ENCODE measurements at places on chromosomes 7 and 10. TPM values are rescaled to one million over a fixed set of nuclear protein-coding genes. Genes with fewer than 3 reads are reported as not detected.

The ANKRD61 gene
- total RNA-seq = not detected

The LIPF gene
- not detected for total RNA-seq

The RHOBTB1 gene
- 28.9 TPM for total RNA-seq

The KAZALD1 gene
- 9.8 TPM for total RNA-seq

The SPDYE11 gene
- not detected for total RNA-seq

The LRRC18 gene
- 2.6 TPM for total RNA-seq

The PODXL gene
- 19.4 TPM for total RNA-seq

The PRKCQ gene
- total RNA-seq = 1.4 TPM

The SH3PXD2A gene
- 26.4 TPM for total RNA-seq

The CYP26C1 gene
- total RNA-seq = 0.09 TPM

The CALCR gene
- total RNA-seq = 0.45 TPM

The NANOS1 gene
- total RNA-seq = 4.3 TPM

The TMEM196 gene
- not detected for total RNA-seq

The CYP3A7 gene
- not detected for total RNA-seq

The C10orf62 gene
- total RNA-seq = 14.0 TPM

The ABCA13 gene
- 3.5 TPM for total RNA-seq

The MMD2 gene
- total RNA-seq = 14.7 TPM

The GJD4 gene
- total RNA-seq = not detected

The CDC14C gene
- total RNA-seq = not detected

The ZNF488 gene
- total RNA-seq = 1.5 TPM

The SGCE gene
- 34.9 TPM for total RNA-seq

The KLF14 gene
- 0.57 TPM for total RNA-seq

The CFAP46 gene
- total RNA-seq = 1.4 TPM

The OR2A7 gene
- total RNA-seq = 10.7 TPM

The MTERF1 gene
- 6.1 TPM for total RNA-seq

The AOC1 gene
- total RNA-seq = 3.1 TPM

The SPAM1 gene
- 0.62 TPM for total RNA-seq

The ABCB4 gene
- total RNA-seq = 0.05 TPM

The OPN1SW gene
- not detected for total RNA-seq

The C10orf67 gene
- total RNA-seq = 1.0 TPM

The DYDC2 gene
- not detected for total RNA-seq

The GNGT1 gene
- not detected for total RNA-seq

The CHN2 gene
- total RNA-seq = 29.1 TPM

The LRIT1 gene
- 1.1 TPM for total RNA-seq

The C7orf57 gene
- not detected for total RNA-seq

The TES gene
- 96.6 TPM for total RNA-seq

The RSU1 gene
- 49.3 TPM for total RNA-seq

The ESYT2 gene
- total RNA-seq = 75.1 TPM

The URGCP gene
- 30.8 TPM for total RNA-seq

The CACUL1 gene
- 23.7 TPM for total RNA-seq

The SH2B2 gene
- 7.7 TPM for total RNA-seq

The SUN3 gene
- total RNA-seq = 4.5 TPM

The PWWP2B gene
- total RNA-seq = 27.5 TPM

Measured in prostate gland (tissue), 2 donors.